ENCODE measurements at places on chromosomes 3 and 15.

DNA sequence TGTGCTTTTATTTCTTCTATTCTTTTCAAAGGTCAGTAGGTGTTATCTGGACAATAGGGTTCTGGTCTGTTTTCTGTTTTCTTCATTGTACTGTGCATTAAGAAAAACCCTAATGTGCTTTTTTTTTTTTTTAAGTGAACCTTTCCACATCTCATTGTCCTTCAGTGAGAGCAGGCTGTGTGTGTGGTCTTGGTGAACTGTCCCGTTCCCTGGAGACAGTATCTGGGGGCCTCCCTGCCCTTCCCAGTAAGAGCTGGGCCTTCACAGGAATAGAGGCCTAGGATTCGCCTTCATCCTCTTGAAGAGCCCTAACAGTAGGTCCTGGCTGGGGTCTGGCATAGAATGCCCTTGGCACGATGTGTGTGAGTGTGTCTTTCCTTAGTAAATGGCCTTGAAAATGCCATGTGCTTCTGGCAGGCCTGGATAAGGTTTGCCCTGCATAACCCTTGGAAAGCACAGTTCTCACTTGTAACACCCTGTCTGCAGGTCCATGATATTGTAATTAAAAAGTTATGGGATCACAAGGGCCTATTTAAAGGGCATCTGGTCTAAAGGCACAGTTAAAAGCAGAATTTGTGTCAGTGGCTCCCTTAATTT is 81.2 kb downstream of the IGF1R start:
- no peak for DNase-seq

DNA sequence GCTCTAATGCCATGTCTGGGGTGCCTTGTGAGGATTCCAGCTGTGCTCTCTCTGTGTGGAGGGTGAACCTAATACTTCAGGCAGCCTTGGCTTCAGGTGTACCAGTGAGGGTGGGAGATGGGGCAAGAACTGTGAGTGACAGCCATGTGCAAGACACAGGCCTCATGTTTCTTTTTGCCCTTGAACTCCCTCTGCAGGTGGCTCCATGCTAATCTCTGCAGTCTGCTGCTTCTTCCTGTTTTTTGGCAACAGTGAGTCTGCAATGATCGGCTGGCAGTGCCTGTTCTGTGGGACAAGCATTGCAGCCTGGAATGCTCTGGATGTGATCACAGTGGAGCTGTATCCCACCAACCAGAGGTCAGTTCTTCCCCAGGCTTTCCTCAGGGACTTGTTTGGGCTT is 189.3 kb downstream of the SV2B start:
- no peak for DNase-seq

DNA sequence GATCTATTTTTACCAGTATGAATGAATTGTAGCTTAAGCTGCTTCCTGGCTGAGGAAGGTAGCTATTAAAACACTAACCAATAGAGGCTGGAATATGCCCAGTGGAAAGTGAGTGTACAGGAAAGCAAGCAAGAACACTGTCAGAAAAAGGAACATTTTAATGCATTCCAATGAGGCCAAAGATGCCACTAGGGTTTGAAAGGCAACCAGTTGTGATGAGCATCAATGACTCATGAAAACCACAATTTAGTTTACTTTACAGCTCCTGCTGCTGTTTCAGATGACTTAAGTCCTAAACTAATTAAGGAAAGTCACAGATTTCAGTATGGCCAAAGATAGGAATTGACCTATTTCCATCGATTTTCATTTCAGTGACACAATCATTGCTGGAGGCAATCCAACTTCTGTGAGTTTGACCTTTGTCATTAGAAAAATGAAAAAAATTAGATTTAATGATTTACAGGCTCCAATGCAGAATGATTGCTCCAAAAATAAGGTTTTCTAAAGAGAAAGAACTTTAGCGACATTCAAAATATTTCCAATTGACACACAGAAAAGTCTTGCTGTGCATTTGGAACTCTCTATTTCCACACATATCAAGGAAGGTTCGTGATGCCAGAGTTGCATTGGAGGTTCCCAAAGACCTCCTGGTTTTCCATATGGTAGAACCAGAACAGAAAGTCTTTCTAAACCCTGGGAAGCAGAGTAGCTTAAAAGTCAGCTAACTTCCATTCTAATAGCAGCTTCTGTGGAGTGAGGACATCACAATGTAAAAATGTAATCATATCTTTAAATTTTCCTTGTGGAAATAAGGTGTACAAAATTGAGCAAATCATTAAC is 103.0 kb downstream of the SUCNR1 start:
- DNase-seq, result peak; percentile 98

DNA sequence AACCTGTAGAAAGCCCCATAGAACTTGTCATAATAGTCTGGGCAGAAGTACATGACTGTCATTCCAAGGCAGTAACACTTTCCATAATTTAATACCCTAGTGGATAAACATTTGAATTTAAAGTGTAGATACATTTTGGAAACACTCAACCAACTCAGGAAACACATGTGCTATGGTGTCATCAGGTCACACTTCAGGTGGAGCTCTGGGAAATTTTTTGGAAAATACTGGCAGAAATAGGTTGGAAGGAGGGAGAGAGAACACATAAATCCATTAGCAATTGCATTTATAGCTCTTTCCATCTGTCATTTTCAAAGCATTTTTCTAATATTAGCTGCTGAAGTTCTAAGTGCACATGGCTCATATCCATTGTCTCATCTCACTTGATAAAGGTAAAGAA is 135.7 kb downstream of the MEIS2 start:
- DNase-seq, result no peak

DNA sequence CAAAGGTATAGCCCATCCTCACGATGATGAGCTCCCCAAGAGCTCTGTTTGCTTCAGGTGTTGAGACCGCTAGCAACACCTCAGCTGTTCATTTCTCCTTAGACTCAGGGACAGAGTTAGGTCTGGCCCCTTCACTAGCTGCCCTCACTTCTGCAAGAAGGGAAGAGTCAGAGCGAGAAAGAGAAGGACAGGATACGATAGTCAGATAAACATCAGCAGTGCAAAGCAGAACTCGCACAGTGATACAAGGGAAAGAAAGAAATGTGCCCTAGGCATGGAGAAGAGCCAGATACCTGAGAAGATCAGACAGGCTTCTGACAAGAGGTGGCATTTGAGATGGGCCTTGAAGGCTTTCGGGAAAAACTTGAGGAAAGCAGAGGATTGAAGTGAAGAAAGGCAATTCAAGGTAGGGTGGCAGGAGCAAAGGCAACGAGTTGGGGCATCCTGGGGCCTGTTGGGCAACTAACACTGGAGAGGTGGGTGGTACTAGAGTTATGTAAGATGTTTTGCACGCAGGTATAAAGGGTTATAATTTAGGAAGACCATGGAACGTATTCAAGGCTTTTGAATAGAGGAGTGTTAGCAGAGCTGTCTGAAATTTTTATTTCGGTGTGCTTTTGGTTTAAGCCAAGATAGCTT is 106.0 kb downstream of the PGPEP1L start:
- no peak for DNase-seq

GRCh38 chr3:16331319-16331883 is 66.4 kb downstream of the OXNAD1 start:
- DNase-seq, result no peak

GRCh38 chr15:70227147-70227546 is 129.4 kb upstream of the TLE3 start:
- no peak for DNase-seq

DNA sequence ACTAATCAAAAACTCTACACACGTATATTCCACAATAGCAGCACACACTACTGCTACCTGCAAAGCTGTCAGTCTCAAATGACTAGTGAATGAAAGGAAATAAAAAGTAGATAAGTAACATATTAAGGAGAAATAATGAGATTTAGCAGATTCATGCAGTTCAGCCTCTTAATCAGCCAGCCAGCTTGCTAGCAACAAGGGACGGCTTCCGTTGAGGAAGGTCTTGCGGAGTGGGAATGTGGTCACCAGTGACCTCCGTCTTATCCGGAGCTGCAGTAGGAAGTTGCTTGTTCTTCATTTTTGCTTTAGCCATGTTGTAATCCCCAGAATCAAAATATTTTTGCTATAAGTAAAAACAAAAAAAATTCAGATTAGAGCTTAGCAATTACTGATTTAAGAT is 17.1 kb downstream of the ARPP19 start:
- DNase-seq, result no peak

DNA sequence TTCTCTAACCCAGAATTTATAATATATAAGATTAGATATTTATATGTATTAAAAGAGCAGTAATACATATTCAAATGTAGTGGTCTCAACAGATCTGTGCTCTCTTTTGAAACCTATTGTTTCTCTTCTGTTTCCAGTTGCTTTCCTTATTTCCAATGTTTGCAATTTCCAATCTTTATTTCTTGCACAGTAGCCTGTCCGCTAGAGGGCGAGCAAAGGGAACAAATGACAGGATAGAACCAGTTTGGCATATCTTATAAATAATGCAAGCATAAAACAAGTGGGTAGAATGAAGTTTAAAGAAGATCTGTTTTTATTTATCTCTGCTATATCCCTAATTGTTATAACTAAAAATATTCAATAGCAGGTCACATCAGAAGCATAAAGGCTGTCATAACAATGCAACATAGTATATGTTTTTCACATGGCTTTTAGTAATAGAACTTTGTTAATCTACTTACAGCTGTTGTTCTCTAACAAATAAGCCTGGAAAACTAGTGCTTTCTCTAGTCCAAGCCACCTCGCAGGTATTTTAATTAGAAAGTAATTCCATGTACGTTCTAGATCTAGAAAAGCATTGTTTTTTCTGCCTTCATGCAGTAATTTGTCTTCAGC is 15.1 kb upstream of the TCAIM start:
- DNase-seq, result peak; percentile 84

- DNase-seq, result no peak
Observed at GRCh38 chr15:25894371-25894902, 31.3 kb upstream of the ATP10A start.

DNA sequence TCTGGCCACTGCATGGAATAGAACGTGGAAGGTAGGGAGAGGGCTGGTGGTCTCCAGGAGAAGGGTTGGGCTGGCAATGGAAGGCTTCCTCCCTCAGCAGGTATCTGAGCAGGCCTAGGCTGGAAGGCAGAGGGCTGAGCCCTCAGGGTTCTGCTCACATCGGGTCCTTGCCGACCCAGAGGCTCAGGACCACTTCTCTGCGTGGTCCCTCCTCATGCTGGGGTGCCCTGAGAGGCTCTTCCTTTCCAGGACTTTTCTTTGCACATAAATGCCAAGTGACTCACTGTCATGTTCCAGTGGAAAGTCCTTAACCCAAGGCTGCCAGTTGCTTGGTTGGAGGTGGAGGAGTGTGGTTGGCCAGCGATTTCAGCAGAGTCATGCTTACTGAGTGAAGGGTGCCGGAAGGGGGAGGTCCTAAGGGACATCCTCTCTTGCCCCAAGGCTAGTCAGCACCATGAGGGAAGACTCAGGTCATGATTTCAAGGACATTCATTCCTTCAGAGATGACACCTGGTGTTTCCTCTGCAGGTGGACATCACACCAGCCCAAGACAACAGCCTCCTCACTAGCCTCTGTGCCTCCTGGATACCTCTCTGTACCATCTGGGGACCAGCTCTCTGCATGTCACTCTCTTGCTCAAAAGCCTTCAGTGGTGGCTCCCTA is 8.2 kb downstream of the SLC6A6 start:
- peak; percentile 67 for DNase-seq

DNA sequence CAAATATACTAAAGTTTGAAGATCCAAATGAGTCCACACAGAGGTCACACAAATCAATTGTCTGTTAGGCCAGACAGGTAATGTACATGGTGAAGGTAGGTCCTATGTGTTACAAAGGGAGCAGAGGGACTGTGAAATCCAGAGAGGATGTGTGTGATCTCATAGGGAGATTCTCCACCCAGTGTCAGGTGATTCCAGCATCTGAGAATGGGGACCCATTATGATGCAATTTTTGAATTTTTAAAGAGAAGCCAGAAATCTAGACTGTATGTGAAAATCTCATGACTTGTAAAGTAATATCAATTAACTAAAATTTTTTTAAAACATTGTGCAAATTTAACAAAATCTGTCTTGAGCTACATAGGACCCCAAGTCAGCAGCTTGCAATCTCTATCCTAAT is 58.3 kb upstream of the NEDD4 start:
- no peak for DNase-seq

DNA sequence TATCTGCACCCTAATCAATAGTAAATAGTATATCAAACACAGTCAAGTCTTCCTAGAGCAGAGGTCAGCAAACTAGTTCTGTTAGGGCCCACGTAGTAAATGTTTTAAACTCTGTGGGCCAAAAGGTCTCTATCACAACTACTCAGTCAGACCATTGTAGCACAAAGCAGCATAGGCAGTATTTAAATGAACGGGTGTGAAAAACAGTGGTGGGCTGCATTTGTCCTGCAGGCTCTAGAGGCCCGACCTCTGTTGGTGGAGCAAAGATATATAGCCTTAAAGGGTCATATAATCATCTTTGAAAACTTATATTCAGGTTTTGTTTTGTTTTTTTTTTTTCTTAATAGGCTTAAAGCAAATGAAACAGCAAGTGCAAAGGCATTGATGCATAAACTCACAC is 326.4 kb upstream of the TRIM42 start:
- no peak for DNase-seq

GRCh38 chr15:91444656-91445055 is 344.6 kb downstream of the SV2B start:
- DNase-seq, result no peak

DNA sequence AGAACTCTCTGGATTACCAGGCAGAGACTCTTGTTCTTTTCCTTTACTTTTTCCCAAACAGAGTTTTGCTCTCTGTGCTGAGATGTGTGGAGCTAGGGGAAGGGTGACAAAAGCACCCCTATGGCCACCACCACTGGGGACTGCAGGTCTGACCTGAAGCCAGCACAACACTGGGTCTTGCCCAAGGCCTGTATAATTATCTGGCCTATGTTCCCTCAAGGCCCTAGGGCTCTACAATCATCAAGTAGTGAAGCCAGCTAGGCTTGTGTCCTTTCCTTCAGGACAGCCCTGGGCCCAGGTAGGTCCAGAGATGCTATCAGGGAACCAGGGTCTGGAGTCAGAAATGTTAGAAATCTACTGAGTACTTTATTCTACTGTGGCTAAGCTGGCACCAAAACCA is 28.4 kb downstream of the MYO1E start:
- DNase-seq, result no peak

DNA sequence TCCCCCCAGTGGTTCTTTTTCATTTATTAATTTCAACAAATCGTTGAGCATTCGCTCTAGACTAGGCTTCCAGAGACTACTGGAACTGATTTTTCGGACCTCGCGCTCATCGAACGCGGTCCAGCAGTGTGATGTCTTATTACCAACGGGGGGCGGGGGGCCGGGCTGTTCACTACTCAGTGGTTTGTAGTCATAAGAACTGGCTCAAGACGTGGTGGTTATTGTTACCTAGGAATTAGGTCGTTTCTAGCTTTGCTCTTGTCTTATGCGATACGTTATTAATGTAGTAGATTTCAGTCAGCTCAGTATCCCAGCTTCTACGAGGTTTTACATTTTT is 858 bp downstream of the RBM5 start:
- DNase-seq, result peak; percentile 62

DNA sequence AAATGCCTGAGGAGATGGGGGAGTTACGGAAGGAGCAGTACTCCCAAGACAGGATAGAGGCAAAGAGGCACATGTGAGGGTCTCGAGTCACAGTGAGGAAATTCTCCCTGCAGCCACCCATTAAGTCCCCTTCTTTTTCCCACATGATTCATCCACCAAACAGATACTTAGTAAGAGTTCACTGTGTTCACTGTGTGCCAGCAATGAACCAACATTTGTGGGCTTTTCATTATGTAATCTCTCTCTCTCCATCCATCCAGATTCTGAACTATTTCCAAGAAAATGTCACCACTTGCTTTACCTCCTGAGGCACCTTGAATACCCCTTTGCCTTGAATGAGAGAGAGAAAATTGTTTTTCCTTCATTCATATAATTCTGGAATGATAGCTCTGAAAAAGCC is 24.6 kb upstream of the LRRFIP2 start:
- DNase-seq, result peak; percentile 24
